Tibial nerve (tissue), 4 donors: ENCODE measurements at places on chromosomes 3 and 15. TPM values are rescaled to one million over a fixed set of nuclear protein-coding genes. Genes with fewer than 3 reads are reported as not detected.

Gene ARIH2
- 109 TPM for total RNA-seq

Gene GUCA1C
- not detected for total RNA-seq

Gene PRR20G
- not detected for total RNA-seq

Gene FLNB
- total RNA-seq, result 265 TPM

- no peak overlapping the region for H3K4me3 ChIP-seq
- H3K4me1 ChIP-seq, result peaks cover 30% of the 10 kb centered on the region
- peaks cover 77% of the 10 kb centered on the region for H3K36me3 ChIP-seq
- H3K27ac ChIP-seq, result no peak overlapping the region
Measured at GRCh38 chr15:89326316-89326715, 8.3 kb downstream of the POLG start.

- H3K4me1 ChIP-seq, result no peaks in the 10 kb centered on the region
- H3K27me3 ChIP-seq, result no peaks in the 10 kb centered on the region
- H3K27ac ChIP-seq, result no peak overlapping the region
- no peaks in the 10 kb centered on the region for H3K36me3 ChIP-seq
Measured at GRCh38 chr3:102038477-102039142, 189.3 kb downstream of the NFKBIZ start.

DNA sequence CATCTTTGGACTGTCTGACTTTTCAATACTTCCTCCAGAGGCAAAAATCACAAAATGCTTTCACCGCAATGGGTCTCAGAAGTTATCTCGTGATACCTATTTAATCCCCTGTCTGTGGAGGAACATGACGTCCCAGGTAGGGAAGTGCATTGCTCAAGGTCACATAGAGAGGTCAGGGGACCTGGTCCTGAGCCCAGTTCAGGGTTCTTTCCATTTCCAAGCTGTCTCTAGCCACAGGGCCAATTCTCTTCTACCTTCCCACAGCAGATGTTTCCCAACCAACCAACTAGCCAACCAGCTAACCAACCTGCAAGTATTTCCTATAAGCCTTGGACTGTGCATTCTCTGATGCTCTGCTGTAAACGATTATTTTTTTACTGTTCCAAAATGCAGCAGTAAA is 122.2 kb upstream of the DLG1 start:
- no peak for DNase-seq
- no peaks in the 10 kb centered on the region for H3K36me3 ChIP-seq
- no peak overlapping the region for H3K27ac ChIP-seq
- no peaks in the 10 kb centered on the region for H3K27me3 ChIP-seq
- no peak overlapping the region for H3K4me3 ChIP-seq

GRCh38 chr3:112136959-112137693 is 4.1 kb upstream of the GCSAM start:
- no peaks in the 10 kb centered on the region for H3K36me3 ChIP-seq
- no peak for DNase-seq
- H3K27me3 ChIP-seq, result no peaks in the 10 kb centered on the region
- no peak overlapping the region for H3K4me3 ChIP-seq
- H3K4me1 ChIP-seq, result peaks cover 16% of the 10 kb centered on the region

DNA sequence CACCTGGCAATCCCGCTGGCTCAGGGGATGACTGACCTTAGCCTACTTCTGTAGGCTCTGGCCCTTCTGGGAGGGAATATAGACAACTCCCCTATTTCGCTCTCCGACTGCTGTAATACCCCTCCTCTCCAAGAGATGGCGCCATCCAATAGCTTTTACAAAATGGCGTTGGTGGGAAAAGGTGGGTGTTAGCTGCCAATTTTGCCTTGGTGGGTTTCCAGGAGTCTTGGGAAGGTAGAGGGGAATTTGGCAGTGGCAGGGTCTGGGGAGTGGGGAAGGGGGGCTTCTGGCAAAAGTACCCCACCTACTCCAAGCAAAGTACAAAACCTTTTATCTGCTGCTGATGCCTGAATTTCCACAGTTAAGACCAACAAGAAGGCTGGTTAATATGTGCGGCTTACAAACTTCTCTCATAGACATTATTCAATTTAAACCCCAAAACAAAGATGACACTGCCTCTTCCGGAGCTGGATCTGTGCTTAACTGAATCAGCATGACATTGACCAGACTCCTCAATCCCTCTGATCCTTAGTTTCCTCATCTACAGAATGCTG is 62.1 kb downstream of the RASGRF1 start:
- DNase-seq, result peak; percentile 70
- H3K4me1 ChIP-seq, result no peaks in the 10 kb centered on the region
- no peak overlapping the region for H3K27ac ChIP-seq
- no peaks in the 10 kb centered on the region for H3K36me3 ChIP-seq
- no peak overlapping the region for H3K4me3 ChIP-seq

GRCh38 chr3:193774272-193774915 is 181.4 kb downstream of the OPA1 start:
- H3K4me3 ChIP-seq, result no peak overlapping the region
- H3K27me3 ChIP-seq, result no peaks in the 10 kb centered on the region
- no peaks in the 10 kb centered on the region for H3K4me1 ChIP-seq

- H3K4me1 ChIP-seq, result no peaks in the 10 kb centered on the region
- H3K27ac ChIP-seq, result no peak overlapping the region
Measured at GRCh38 chr3:108599677-108600409, 10.3 kb downstream of the DZIP3 start.

DNA sequence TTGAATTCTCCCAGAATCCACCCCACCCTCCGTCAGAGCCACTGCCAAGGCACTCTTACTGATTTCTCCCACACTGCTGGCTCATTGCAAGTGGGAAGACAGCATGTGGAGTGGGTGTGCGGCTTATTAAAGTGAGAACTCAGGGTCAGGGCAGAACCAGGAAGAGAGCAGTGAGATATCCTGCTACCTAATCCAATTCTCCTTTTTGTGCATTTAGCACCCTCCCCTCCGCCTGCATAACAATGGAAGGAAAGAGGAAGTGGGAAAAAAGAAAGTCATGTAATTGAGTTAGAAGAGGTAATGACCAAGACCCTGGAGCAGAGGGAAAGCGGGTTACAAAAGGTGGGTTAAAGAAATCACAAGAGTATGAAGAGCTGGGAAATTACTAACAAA is 27.8 kb upstream of the PIK3CB start:
- no peak for DNase-seq
- H3K4me1 ChIP-seq, result peaks cover 20% of the 10 kb centered on the region
- peak overlapping the region; percentile 56 for H3K27ac ChIP-seq
- H3K27me3 ChIP-seq, result no peaks in the 10 kb centered on the region
- H3K36me3 ChIP-seq, result no peaks in the 10 kb centered on the region
- no peak overlapping the region for H3K4me3 ChIP-seq

GRCh38 chr3:15256861-15257341 is 50.9 kb downstream of the CAPN7 start:
- no peaks in the 10 kb centered on the region for H3K27me3 ChIP-seq
- no peak for DNase-seq
- H3K4me3 ChIP-seq, result no peak overlapping the region
- H3K4me1 ChIP-seq, result no peaks in the 10 kb centered on the region
- H3K27ac ChIP-seq, result peak overlapping the region; percentile 41
- peaks cover 96% of the 10 kb centered on the region for H3K36me3 ChIP-seq

DNA sequence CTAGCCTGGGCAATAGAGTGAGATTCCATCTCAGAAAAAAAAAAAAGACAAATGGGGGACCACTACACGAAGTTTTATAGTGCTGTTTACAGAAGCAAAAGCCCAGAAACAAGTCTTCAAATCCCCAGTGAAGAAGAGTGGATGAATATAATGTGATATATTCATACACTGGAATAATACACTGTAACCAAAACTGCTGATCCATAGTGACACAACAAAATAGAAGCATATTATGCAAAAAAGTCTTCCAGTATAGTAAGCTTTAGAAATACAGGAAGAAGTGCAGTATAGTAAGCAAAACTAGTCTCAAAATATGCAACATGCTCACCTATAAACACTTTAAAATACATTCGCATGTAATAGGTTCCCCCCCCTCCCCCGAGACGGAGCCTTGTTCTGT is 11.9 kb upstream of the FAH start:
- no peaks in the 10 kb centered on the region for H3K27me3 ChIP-seq
- DNase-seq, result no peak
- H3K27ac ChIP-seq, result no peak overlapping the region
- H3K4me1 ChIP-seq, result no peaks in the 10 kb centered on the region

- peak overlapping the region; percentile 92 for H3K27ac ChIP-seq
- H3K4me1 ChIP-seq, result peaks cover 53% of the 10 kb centered on the region
- no peaks in the 10 kb centered on the region for H3K36me3 ChIP-seq
- no peaks in the 10 kb centered on the region for H3K27me3 ChIP-seq
- H3K4me3 ChIP-seq, result peak overlapping the region; percentile 80
Measured at GRCh38 chr15:101651554-101652097, 555 bp downstream of the TM2D3 start.

GRCh38 chr3:172553526-172554252 is 30.5 kb upstream of the TNFSF10 start:
- no peak overlapping the region for H3K4me3 ChIP-seq
- H3K27ac ChIP-seq, result no peak overlapping the region
- H3K27me3 ChIP-seq, result no peaks in the 10 kb centered on the region
- peaks cover 17% of the 10 kb centered on the region for H3K4me1 ChIP-seq
- no peaks in the 10 kb centered on the region for H3K36me3 ChIP-seq

GRCh38 chr15:33322091-33322490 is 11.3 kb downstream of the RYR3 start:
- no peaks in the 10 kb centered on the region for H3K4me1 ChIP-seq
- H3K27ac ChIP-seq, result no peak overlapping the region
- no peaks in the 10 kb centered on the region for H3K27me3 ChIP-seq
- H3K36me3 ChIP-seq, result no peaks in the 10 kb centered on the region
- H3K4me3 ChIP-seq, result no peak overlapping the region

DNA sequence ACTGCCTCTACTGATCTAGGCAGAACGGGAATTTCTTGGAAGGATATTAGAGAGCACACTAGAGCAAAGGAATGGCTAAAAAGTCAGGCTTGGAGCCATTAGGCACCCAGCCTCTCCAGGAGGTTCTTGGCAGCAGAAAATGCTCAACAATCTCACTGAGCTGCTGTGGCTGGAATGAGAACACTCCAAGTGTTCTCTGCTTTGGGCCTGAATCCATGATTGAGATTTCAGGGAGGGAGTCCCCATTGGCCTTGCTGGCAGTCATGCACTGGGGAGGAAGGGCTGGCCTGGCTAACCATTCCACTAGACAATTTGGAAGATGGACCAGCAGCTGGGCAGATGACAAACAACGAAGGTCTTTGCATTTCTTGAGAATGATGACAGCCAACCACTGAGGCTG is 362.6 kb downstream of the SHQ1 start:
- no peaks in the 10 kb centered on the region for H3K27me3 ChIP-seq
- no peak for DNase-seq
- H3K4me3 ChIP-seq, result no peak overlapping the region
- H3K4me1 ChIP-seq, result peaks cover 50% of the 10 kb centered on the region
- H3K36me3 ChIP-seq, result no peaks in the 10 kb centered on the region
- no peak overlapping the region for H3K27ac ChIP-seq

DNA sequence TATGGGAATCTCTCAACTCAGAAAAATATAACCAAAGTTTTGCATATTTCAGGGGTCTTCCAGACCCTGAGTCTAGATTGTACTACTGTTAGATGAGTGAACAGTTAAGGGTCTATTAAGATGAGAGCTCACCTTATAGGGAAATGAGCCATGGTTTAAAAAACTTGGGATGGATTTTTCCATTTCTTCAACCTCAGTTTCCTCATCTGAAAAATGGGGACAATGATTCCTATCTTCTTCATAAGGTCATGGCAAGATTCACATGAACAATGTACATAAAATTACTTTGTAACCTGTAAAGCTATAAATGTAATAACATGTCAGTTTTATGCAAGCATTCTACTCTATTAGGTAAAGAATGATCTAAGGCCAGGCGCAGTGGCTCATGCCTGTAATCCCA is 28.7 kb downstream of the NPTN start:
- H3K4me1 ChIP-seq, result peaks cover 25% of the 10 kb centered on the region
- H3K27ac ChIP-seq, result no peak overlapping the region
- H3K27me3 ChIP-seq, result no peaks in the 10 kb centered on the region
- no peaks in the 10 kb centered on the region for H3K36me3 ChIP-seq

DNA sequence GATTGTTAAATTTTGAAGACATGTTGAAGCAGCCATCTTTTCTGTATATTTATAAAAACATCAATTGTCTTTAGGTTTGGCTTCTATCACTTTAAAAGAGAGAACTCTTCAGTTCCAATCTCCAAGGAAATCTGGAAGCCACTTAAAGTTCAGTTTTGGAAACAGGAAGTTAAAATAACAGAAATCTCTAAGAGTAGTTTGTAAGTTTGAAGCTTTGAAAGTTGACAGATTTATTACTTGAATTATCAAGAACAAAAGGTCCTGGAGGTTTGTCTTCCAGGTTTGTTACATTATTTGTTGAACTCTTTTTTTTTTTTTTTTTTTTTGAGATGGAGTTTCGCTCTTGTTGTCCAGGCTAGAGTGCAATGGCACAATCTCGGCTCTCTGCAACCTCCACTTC is 30.0 kb downstream of the RNF111 start:
- no peaks in the 10 kb centered on the region for H3K4me1 ChIP-seq
- no peaks in the 10 kb centered on the region for H3K36me3 ChIP-seq
- H3K27me3 ChIP-seq, result no peaks in the 10 kb centered on the region
- no peak overlapping the region for H3K4me3 ChIP-seq

GRCh38 chr3:87900061-87900460 is 158.7 kb downstream of the CGGBP1 start:
- DNase-seq, result no peak
- H3K27ac ChIP-seq, result no peak overlapping the region
- H3K4me1 ChIP-seq, result no peaks in the 10 kb centered on the region
- H3K36me3 ChIP-seq, result no peaks in the 10 kb centered on the region
- H3K4me3 ChIP-seq, result no peak overlapping the region

GRCh38 chr3:25973122-25973521 is 183.2 kb downstream of the OXSM start:
- H3K4me1 ChIP-seq, result no peaks in the 10 kb centered on the region
- H3K4me3 ChIP-seq, result no peak overlapping the region
- no peaks in the 10 kb centered on the region for H3K36me3 ChIP-seq
- H3K27me3 ChIP-seq, result no peaks in the 10 kb centered on the region

GRCh38 chr15:74433592-74434262 is at the start of gene SEMA7A:
SEMA7A (minus strand) TSS chr15:74433958; CDS start chr15:74433918, 40 bp downstream.
- peak within 1 kb of the TSS; percentile 88 for H3K4me3 ChIP-seq
- H3K4me1 ChIP-seq, result peaks cover 62% of the 10 kb centered on the region
- peak within 1 kb of the TSS; percentile 87 for H3K27ac ChIP-seq
- peak; percentile 53 for DNase-seq
- no peaks in the 10 kb centered on the region for H3K27me3 ChIP-seq

DNA sequence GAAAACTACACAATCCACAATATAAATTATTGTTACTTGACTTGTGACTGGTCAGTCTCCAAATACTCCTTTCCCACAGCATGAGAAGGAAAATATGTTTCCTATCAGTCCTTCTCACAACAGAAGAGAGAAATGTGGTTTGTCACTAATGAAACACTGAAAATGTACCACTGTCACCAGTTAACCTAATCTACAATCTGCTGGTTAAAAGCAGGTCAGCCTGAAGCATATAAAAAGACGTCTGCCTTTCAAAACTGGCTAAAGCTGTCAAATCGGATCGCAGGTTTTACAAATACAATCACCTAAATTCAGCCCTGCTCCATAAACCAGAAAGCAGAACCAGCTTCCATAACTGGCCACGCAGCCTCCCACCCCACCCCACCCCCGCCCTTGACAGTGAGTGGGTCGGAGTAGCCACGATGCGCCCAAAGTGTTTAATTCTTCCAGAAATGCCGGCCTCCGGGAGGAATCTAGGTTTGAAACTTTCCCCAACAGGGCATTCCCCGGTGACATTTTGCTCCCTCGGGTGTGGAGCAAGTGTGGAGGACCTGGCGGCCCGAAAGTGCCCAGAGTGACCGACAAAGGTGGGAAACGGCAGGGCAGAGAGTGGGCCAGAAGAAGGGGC is 682 bp downstream of the ETFA start:
- no peaks in the 10 kb centered on the region for H3K27me3 ChIP-seq
- DNase-seq, result no peak

- H3K4me1 ChIP-seq, result no peaks in the 10 kb centered on the region
- no peak overlapping the region for H3K4me3 ChIP-seq
- no peak overlapping the region for H3K27ac ChIP-seq
- peaks cover 10% of the 10 kb centered on the region for H3K36me3 ChIP-seq
- no peaks in the 10 kb centered on the region for H3K27me3 ChIP-seq
Measured at GRCh38 chr3:131250466-131250865, 131.1 kb upstream of the NUDT16 start.
